ENCODE measurements at places on chromosomes 5 and 9.

DNA sequence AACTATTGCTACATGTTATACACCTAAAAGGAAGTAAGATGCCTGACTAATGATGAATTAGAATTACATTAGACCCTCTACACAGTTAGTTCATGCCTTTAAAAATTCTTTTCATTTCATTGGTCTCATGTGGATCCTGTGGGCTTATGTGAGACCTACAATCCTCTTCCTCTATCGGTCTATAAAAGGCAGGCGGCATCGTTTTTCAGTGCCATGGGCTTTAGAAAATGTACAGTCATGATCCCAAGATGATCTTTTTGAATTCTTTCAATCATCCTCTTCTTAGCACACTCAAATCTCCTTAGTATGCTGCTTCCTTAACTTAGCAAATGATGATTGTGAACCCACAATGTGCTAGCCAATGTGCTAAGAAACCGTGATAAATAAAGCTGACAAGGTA is 193.9 kb downstream of the ZNF608 start:
- no peak for DNase-seq

DNA sequence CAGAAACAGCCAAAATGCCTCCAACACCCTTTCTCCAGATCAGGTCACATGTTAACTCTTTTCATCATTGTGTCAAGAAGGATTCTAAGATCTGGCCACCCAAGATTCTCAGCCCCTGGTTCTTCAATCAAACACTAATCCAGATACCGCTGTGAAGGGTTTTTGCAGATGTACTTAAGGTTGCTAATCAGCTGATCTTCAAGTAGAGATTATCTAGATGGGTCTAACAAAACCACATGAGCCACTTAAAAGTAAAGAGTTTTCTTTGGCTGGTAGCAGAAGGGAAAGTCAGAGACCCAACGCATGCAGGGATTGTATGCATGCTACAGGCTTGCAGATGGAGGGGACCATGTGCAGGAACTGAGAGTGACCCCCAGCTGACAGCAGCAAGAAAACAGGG is 267.9 kb downstream of the CDK5RAP2 start:
- no peak for DNase-seq

DNA sequence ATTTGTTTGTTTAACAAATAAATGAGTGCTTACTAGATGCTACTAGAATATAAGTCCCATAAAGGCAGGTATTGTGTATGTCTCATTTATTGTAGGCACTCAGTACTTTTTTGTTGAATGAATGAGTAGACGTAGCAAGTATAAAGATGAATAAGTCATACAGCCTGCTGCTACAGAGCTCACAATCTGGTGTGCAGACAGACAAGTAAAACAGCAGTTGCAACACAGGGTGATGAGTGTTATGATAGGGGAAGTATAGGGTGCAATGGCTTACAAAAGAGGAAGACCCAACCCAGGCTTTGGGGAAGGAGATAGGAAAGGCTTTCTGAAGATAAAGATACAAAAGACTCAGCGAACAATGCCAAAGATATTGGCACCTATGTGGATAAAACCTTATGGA is 47.7 kb downstream of the SH3RF2 start:
- DNase-seq: no peak

- DNase-seq: no peak
Observed at GRCh38 chr9:126720661-126721563, 83.9 kb upstream of the ZBTB43 start.

DNA sequence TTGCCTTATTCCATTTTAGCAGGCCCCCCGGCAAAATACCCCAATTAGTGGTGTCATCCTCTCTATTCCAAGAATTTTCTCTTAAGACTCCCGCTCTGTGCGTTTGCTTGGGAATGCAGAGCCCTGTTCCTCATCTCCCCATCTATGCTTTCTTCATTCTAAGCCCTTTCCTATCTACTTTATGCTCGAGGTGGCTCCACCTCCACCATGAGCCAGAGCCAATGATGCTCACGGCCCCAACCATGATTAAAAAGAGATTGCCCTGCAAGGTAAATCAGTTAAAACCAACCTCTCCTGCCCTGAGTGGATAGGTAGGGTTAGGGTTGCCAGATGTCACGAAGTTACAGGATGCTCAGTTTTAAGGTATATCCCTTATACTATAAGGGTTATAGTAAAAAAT is 677 bp upstream of the TXNDC15 start:
- DNase-seq: no peak

DNA sequence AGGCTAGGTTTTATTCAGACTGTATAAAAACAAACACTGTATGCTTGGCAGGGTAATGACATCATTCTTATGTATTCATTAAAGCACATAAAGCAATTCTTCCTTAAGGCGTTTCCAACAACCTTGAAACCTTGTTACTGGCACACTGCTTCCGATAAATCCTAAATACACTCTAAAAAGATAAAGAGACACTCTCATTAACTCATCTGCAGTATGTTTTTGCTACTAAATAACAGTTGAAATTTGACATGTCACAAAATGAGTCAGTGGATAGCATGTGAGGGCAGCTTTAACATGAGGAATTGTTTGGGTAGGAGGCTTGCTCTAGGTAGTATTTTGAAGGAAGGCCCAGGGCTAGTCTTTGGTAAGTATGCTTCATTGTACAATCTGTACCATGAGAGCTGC is 13.7 kb downstream of the YIPF5 start:
- DNase-seq: peak; percentile 10

DNA sequence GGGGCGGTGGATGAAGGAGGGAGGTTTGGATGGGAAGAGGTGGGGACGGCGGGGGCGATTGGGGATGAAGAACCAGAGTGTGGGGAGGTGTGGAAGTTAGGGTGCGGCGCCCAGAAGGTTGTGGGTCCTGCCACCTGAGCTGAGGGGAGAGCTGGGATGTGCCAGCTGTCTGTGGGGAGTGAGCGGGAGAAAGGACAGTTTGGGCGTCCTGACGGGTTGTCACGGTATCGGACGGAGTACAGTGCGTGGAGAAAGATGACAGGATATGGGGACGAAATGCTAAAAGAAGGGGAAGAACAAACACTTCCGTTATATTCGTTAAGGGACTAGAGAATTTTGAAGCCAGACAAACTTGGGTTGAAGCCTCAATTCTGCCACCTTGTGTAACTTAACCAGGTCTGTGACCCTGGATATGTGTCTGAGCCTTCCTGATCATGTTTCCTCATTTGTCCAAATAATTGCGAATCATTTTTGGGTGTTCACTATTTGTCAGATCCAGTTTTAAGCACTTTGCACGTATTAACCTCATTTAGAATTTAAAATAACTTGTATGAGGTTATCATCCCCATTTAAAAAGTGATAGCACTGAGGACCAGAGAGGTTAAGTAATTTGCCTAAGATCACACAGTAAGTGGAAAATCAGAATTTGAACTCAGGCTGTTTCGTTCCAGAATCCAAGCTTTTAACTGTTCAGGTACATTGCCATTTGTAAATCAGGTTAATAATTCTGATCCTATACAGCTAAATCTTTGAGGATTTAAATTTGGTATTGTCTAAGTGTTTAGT is 689 bp downstream of the CNTRL start:
- DNase-seq: no peak

- DNase-seq: no peak
Observed at GRCh38 chr9:36837431-36838405, 196.3 kb downstream of the PAX5 start.

DNA sequence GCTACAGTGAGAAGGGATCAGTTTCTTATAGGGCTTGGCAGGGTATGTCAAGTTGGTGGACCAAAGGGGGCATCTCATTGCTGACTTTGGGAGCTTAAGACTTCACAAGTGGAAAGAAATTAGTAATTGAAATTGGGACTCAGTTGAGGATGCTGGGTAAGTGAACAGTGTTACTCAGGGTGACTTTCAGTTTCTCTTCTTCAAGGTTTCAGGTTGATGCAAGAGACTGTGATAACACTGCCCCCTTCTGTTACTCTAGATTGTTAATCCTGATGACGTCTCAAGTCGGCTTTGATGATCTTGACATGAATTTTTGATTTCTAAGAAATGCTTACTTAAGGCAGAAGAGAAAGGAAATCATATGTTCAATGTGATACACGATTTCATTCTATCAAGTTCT is 21.3 kb downstream of the KCTD16 start:
- peak; percentile 68 for DNase-seq

GRCh38 chr5:177994063-177994462 is 2.0 kb downstream of the PROP1 start:
- DNase-seq: no peak

- no peak for DNase-seq
Observed at GRCh38 chr5:52997424-52997823, 8.3 kb downstream of the ITGA2 start.

DNA sequence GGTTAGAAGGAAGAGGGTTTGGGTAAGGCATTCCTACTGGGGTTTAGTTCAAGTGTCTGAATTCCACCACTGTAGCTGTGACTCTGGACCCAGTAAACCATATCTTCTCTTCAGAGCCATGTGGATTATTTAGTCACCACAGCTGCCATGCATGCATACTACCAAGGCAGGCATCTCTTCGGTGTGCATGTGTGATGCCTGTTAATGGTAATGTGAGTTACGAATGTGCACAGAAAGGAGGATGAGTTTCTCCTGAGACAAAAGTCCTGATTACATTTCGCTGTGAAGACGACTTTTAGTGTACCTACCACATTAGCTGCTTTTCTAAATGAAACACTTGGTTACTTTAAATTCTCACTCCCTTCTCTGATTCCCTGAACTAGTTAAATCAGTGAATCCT is 9.3 kb downstream of the PBX3 start:
- DNase-seq: no peak

GRCh38 chr9:70229579-70229978 is 29.2 kb upstream of the SMC5 start:
- DNase-seq: peak; percentile 49

DNA sequence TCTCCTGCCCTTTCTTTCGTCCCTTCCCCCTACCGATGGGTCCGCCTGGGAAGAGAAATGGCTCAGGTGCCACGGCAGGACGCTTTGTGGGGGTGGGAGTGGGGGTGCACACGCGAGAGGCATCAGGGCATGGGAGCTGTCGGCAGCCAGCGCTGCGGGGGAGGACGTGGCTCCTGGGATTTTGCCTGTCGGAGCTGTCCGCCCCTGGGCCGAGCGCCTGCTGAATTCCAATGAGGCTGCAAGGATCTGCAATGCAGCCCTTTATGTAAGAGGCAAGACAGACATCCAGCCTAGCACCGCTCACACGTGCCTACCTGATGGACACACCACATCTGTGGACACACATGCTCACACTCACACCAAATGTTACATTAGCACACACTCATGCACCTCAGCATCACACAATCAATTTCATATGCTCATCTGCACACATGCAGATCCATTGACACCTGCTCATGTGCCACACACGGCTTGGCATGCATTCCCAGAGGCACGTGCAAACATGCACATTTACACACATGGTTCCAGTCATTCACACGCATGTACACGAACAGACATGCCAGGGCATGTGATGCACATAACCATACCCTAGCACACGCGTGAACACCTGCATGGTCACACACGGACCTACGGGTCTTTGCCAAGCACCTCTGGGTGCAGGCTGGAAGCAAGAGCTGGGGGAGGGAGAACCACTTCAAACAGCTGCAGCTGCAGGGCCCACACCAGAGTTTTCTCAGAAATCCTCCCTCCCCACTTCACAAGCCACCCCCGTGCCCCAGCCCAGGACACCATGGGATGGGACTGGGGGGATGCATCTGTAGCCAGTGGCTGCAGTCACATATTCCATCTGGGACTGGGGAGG is 1.4 kb downstream of the GRIN1 start:
- DNase-seq: no peak
